ENCODE measurements at places on chromosomes 13 and 19.

DNA sequence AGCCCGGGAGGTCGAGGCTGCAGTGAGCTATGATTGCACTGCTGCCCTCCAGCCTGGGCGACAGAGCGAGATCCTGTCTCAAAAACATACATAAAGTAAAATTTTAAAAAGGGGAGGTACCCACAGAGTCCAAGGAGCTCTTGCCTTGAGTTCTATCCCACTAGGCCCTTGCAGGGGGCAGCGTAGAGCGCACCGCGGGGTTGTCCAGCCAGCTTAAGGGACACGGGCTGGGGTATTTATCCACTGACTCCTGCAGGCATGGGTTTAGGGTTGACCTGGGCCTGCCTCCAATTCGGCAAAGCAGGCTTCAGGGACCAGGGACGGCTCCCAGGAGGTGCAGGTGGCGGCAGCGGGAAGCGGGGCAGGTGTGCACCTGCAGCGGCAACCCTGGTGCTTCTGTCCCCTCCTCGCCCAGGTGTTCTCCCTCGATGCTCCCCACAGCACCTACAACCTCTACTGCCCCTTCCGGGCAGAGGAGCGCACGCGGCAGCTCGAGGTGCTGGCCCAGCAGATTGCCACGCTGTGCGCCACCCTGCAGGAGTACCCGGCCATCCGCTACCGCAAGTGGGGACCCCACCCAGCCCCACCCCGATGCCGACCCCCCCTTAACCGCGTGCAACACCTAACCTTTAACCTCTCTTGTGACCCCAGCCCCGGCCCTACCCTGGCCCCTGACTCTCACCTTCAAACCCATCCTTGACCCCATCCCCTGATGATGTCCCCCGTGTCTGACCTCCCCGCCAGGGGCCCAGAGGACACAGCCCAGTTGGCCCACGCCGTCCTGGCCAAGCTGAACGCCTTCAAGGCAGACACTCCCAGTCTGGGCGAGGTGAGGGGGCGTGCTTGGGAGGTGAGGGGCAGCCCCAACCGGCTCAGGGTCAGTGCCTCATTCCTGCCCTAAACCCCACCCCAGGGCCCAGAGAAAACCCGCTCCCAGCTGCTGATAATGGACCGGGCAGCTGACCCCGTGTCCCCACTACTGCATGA is 4.7 kb downstream of the STXBP2 start:
- no peak for DNase-seq

GRCh38 chr13:80586356-80586755 is 245.4 kb upstream of the SPRY2 start:
- DNase-seq = no peak

DNA sequence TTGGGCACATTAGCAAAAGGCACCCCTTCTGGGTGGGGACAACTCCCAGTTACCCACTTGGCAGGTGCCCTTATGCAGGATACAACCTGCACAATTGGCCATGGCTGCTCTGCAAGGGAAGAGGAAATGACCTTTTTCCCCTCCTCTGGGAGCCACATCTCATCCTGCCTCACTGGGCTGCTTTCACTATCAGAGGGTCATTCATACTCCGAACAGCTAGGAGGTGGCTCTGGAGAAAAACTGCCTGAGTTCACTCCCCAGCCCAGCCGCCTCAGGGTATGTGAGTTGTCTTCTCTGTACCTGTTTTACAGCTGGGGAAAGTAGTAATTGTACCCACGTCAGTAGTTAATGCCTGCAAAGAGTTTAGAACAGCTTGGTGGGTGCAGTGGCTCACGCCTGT is 7.1 kb upstream of the ACTN4 start:
- DNase-seq = no peak

- DNase-seq = peak; percentile 29
Observed at GRCh38 chr19:10812902-10813404, 23.1 kb downstream of the TMED1 start.

GRCh38 chr13:50375792-50376191 is 360.5 kb downstream of the KCNRG start:
- DNase-seq = no peak

DNA sequence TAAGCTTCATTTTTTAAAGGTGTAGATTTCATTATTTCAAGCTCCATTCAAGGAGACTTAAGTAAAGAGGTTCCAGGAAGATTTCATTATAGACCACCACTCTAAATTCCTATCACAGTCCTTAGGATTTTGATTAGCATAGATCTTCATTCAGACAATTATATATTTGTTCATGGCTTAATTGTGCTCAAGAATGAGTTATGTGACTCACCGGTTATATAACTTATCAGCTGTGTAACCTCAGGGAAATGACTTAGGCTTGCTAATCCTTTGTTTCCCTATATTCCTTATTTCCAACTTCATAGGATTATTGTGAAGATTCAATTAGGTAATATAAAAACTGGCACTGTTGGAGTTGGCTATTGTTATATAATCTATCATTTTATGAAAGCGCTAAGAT is 632.8 kb upstream of the SPRY2 start:
- DNase-seq = no peak

All from mucosa of gallbladder (tissue), 1 donor.